ENCODE measurements at places on chromosomes 11 and 22. TPM values are rescaled to one million over a fixed set of nuclear protein-coding genes. Genes with fewer than 3 reads are reported as not detected.

- DNase-seq = peak; percentile 7
Observed at GRCh38 chr22:42280140-42280539, 9.7 kb upstream of the TCF20 start.

The BAIAP2L2 gene
- 0.71 TPM for total RNA-seq

DNA sequence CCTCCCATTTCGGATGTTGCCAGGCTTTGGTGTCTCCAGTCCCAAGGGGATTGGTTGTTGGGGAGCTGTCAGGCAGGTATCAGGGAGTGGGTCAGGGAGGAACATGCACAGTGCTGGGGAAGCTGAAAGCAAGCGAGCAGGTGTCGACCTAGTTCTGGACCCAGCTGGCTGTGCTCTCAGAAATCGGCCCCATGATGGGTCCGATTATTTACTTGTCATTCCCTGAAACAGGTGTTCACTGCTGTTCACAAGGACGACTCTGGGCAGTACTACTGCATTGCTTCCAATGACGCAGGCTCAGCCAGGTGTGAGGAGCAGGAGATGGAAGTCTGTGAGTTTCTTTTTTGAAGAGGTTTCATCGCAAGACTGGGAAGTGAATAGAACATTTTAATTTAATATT, 76.8 kb downstream of the JAM3 start:
- no peak for DNase-seq

The PHLDB1 gene
- total RNA-seq = 100 TPM

The MS4A2 gene
- 1.2 TPM for total RNA-seq

DNA sequence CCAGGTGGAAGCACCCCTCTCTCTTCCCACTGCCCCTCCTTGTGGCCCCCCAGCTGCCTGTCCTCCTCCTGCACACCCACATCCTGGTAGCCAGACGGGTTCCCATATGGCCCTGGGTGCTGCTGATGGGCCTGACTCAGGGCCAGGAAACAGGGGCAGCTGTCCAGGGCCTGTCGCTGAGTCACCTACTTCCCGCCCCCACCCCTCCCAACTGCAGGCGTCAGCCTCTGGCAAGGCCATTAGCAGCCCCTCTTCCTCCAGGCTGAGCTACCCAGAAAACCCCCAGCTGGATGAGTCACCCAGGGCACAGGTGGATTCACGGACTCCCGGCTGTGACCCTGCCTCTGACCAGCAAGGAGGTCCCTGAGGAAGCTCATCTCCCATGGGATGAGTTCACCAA, 6.9 kb upstream of the GAL start:
- peak; percentile 63 for DNase-seq

- no peak for DNase-seq
Observed at GRCh38 chr11:16981651-16982194, 32.5 kb downstream of the PLEKHA7 start.

The FAR1 gene
- 38.5 TPM for total RNA-seq

GRCh38 chr11:44627911-44628729, 62.7 kb downstream of the CD82 start:
- peak; percentile 95 for DNase-seq

The NCAM1 gene
- 98.1 TPM for total RNA-seq

- no peak for DNase-seq
Observed at GRCh38 chr11:1947592-1948237, 583 bp downstream of the MRPL23 start.

Measured in sigmoid colon (tissue), 7 donors.